Right ventricle myocardium superior (tissue), 1 donor: ENCODE measurements at places on chromosomes 6 and 20. TPM values are rescaled to one million over a fixed set of nuclear protein-coding genes. Genes with fewer than 3 reads are reported as not detected.

GRCh38 chr6:4398791-4399190, 263.4 kb upstream of the ECI2 start:
- no peak for DNase-seq

DNA sequence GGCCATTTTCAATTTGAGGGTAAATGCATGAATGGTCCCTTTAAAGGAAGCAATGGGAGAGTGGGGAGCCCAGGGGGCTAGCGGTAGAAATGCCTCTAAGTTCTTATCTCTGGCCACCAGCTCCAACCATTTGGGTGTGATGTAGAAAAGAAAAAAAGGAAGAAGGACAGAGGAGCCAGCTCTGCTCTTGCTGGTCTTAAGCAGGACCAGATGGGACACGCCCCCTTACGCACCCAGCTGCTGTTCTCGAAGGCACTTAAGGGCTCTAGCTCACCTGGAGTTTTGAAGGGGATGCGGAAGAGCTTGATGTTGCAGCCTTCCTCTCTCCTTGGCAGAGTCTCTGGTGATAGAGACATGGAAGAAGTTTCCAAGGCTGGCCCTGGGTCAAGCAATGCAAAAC, 59.5 kb upstream of the RNF144B start:
- peak; percentile 58 for DNase-seq

DNA sequence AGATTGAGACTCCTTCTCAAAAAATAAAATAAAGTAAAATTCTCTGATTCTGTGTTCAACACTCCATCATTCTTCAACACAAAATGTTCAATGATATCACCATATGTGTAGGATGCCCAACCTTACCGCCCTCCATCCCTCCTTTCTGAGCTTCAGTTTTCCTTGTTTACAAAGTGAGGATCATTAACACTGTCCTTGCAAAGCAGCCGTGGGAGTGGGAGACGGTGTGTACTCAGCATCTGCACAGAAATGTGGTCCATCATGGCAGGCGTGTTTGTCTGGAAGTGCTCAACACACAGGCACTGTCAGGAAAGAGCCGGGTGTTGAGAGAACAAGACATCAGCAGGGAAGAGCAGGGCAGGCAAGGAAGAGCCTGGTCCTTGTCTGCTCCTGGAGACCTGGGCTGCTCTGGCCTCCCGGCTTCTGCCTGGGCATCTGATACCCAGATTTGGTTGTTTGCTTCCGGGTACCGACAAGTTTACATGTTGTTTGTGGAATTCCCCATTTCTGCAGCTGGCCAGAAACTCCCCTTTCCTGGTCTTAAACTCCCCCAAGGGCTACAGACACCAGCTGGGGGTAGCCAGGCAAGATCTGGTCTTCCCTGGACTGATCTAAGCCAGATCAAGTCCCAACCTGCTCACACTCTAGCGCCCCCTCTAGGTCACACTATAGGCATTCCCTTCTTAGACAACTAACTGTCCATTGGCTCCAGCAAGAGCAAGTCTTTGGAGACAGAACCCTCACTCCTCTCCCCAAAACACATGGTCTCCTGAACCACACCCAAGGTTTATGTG, 26.7 kb upstream of the TTPAL start:
- DNase-seq, result no peak

The ADGRG6 gene
- 3.2 TPM for total RNA-seq

The ASIP gene
- total RNA-seq, result 18.9 TPM
